ENCODE measurements at places on chromosomes 11 and 22.

DNA sequence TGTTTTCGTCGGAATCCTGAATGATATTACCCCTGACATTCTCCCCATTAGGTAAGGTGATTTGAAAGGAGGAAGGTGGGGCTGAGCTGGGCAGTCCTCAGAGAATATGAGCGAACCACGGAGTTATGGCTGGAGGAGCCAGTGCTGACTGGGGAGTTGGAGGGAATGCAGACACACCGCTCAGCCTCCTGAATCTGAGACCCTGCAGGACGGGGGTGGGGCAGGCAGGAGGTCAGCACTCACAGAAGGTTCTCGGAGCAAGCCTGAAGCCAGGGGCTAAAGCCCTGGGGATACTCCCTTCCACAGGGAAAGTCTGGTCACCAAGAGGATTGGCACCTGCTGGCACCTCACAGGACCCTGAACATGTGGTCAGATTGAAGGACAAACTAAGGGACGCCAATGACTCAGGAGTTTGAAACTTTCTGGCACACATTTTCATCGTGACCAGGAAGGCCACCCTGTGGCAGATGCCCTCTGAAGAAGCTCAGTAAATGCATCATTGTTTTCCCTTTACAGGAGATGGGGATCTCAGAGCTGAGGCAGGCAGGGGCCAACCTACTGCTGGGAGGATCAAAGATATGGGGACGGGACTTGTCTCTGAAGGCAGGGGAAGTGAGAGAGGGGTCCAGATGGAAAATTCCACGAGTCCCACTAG, 26.9 kb upstream of the FCHSD2 start:
- no peak for DNase-seq

DNA sequence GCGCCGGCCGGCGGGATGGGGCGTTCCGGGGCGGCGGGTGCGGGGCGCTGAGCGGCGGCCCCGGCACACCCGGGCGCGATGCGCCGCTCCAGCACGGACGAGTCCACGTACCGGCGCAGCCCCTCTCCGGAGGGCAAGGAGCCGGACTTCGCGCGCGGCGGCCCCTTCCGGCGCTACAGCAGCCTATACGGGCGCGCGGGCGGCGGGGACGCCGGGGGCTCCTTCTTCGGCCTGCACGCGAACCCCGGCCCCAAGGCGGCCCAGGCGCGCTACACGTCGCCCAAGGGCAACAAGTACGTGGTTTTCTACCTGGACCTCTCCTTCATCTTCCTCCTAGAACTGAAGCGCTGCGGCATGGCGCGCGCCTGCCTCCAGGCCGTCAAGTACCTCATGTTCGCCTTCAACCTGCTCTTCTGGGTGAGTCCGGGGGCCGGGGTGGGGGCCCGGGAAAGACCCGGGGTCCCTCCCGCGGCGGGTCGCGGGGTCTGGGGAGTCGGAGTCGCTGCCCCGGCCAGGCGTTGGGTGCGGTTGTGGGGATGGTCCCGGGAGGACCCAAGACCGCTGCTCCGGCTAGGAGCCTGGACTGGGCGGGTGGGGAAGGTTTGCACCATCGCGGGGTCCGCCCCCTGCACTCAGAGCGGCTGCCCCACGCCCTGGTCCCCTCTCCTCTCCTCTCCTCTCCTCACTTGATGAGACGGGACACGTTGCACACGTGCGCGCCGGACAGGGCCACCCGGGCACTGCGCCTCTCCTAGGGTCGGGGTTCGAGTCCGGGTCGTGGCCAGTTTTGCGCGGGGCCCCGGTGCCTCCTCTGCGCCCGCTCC, 7.5 kb downstream of the TSPAN4 start:
- DNase-seq: no peak

GRCh38 chr11:8832571-8833260, 78.3 kb upstream of the AKIP1 start:
- DNase-seq: no peak

DNA sequence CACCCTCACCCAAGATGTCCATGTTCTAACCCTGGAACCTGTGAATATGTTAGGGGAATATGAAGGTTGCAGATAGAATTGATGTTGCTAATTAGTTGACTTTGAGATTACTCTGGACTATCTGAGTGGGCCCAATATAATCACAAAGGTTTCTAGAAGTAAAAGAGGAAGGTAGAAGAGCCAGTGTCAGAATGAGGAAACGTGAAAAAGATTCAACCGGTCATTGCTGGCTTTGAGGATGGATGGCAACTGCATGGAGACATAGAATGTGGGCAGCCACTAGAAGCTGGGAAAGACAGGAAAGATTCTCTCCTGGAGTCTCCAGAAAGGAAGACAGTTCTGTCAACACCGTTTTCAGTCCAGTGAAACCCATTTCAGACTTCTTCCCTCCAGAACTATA, 86.6 kb downstream of the CLPB start:
- no peak for DNase-seq

DNA sequence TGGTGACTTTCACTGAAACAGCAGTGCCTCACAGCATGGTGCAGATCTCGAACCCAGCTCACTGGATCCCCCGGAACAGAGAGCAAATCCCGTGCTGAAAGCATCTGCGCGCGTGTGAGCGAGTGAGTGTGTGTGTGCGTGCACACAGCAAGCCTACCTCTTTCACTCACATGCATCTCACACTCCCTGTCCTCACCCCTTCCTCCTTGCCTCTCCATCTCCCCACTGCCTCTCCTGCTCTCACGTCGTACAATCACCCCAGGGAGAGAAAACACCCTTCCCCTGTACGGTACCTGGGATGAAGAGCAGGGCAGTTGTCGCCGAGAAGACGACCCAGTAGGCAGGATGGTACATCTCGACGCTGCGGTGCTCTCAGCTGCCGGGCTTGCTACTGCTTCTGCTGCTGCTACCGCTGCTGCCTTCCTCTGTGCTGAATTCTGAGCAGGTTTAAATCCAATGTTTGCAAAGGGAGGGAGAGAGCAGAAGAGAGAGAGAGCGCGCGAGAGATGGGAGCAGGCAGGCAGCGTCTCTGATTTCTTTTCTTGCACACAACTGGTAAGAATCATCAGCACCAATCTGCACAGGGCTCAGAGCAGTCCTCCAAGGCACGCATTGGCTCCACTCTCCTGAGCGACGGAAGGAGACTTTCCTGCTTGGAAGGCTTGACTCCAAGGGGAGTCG, at the start of gene OPCML:
Gene OPCML, minus strand, starts transcription at position 531 of the 681 bp plus-strand sequence.
- no peak for DNase-seq

DNA sequence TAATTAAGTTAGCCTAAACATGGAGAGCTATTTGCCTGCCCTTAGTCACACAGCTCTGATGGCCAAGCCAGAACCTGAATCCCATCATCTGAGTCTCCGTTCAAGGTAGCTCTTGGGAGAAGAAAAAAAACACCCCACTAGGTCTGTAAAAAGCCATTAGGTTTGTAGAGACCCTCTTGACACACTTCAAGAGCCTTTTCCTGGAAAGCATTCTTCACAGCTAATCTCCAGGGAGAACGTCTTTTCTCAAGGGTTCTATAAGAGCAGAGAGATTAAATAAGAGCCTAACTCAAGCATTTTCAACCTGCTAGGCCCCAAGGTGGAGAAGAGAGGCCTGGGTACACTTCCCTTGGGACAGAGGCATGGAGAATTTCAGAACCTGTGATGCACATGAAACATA, 61.6 kb upstream of the NAV2 start:
- DNase-seq: no peak

DNA sequence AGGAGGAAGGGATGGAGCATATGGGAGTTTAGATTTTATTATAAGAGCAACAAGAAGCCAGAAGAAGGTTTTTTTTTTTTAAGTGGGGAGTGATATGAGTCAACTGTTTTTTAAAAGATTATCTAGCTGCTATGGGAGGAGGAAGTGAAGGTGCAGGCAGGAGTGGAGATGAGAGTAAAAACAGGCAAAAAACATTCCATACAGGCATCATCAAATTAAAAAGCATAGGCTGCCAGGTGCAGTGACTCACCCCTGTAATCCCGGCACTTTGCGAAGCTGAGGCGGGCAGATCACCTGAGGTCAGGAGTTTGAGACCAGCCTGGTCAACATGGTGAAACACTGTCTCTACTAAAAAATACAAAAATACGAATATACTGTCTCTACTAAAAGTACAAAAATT, 368.4 kb upstream of the MTNR1B start:
- DNase-seq: no peak

GRCh38 chr11:43504316-43504950, 145.7 kb downstream of the TTC17 start:
- DNase-seq: no peak

- no peak for DNase-seq
Measured at GRCh38 chr22:23903328-23903971, 9.3 kb downstream of the MIF start.

GRCh38 chr11:117072517-117073461, 25.4 kb downstream of the SIK3 start:
- DNase-seq: no peak

DNA sequence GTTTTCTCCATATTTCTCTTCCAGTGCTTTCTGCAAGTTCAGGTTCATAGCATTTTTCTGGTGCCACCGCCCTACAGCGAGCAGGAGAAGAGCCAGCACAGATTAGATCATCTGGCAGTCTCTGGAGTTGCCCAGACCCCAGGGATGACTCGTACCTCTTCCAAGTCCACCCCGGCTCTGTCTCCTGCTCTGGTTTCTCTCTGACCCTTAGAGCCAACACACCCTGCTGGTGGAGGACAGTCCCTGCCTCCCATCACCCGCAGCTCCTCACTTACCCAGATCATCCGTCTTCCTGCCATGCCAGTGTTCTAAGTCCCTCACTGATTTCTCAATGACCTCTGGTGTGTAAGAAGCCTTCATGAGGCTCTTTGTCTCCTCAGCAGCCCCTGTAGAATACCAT, 28.0 kb downstream of the TST start:
- no peak for DNase-seq

GRCh38 chr11:1205987-1206331, 16.9 kb upstream of the MUC5B start:
- DNase-seq: no peak

DNA sequence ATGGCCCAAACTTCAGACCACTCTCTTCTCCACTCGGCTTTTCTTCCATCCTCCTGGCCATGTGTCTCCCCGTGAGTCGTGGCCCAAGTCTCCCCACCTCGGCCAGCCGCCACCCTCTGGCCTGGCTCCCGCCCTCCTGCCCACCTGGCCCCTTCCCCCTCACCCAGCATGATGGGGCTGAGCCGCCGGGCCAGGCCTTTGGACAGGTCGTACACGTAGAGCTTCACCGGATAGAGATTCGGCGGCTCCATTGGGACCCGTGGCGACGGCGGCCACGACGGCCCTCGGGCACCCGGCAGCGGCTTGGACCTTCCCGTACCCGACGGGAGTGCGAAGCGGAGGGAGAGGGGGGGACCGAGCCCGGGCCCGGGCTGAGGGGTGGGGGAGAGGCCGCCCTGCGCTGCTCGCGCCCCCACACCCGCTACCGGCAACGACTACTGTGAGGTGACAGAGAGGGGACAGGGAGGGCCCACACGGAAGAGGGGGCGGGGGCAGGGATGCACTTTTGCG, at the start of gene DESI1:
Gene DESI1, minus strand, starts transcription at position 455 of the 510 bp plus-strand sequence. Its CDS starts 204 bp downstream, at position 251.
- no peak for DNase-seq

DNA sequence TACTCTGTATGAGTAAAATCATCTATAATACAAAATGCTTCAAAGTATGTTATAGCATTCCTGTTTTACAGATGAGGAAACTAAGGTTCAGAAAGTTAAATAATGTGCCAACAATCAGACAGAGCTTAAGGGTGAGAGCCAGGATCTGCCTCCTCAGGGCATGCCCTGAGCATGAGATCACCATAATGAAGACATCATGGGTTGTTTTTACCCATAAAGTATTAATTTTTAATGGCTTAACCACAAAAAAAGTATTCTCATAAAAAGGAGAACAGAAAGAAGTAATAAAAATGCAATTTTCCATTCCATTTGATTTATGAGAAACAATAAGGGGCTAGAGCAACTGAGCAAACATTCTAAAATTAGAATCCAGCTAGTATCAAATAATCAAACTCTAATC, 534.3 kb upstream of the ARHGAP42 start:
- DNase-seq: no peak

GRCh38 chr11:118870396-118871343, 13.0 kb upstream of the CXCR5 start:
- DNase-seq: no peak

- DNase-seq: no peak
Measured at GRCh38 chr11:34314936-34315335, 42.9 kb downstream of the ABTB2 start.

GRCh38 chr11:120229451-120230424, 10.2 kb upstream of the POU2F3 start:
- DNase-seq: no peak
